ENCODE measurements at places on chromosomes 11 and 22. TPM values are rescaled to one million over a fixed set of nuclear protein-coding genes. Genes with fewer than 3 reads are reported as not detected.

- DNase-seq = no peak
Observed at GRCh38 chr11:134665571-134666270, 253.7 kb upstream of the B3GAT1 start.

DNA sequence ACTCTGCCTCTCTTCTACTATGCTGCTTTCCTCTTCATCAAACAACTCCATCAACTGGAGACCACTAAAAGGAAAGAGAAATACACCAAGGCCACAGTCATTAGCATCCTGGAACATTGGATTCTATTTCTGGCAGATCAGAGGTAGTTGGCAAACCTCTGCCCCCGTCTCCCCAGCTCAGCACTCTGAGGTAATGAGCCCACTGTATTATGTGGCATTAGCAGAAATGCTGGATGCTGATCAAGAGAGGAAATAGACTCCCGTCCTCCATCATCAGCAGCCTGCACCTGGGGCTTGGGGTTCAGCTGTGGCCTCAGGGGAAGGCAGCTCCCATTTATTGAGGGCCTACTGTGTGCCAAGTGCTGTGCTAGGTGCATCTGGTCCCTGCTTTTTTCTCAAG, 9.0 kb upstream of the RASD2 start:
- no peak for DNase-seq

The BATF2 gene
- 8.8 TPM for polyA plus RNA-seq

GRCh38 chr11:14713496-14714244, 70.1 kb downstream of the PDE3B start:
- peak; percentile 4 for DNase-seq

DNA sequence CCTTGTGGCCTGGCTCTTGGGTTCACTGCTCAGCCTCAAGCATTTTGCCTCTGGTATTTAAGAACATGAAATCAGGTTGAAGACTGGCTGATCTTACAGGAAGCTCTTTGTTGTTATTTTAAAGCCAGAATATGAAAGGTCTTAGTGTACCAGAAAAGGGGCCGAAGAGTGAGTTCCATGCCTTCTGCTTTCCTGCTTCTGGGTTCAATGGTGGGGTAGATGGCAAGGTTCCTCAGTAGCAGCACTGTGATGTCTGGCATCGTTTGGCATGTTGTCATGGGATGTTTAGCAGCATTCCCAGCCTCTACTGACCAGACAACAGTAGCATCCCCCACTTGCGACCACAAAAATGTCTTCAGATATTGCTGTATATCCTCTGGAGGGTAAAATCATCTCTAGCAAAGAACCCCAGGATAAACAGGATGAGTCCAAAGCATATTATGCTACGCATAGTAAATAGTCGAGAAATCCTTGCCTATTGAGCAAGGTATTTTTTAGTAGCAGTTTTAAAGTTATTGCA, 2.4 kb downstream of the VPS26B start:
- DNase-seq = no peak

The RASSF10 gene
- polyA plus RNA-seq = 6.1 TPM

The RAG1 gene
- polyA plus RNA-seq = 1.4 TPM

DNA sequence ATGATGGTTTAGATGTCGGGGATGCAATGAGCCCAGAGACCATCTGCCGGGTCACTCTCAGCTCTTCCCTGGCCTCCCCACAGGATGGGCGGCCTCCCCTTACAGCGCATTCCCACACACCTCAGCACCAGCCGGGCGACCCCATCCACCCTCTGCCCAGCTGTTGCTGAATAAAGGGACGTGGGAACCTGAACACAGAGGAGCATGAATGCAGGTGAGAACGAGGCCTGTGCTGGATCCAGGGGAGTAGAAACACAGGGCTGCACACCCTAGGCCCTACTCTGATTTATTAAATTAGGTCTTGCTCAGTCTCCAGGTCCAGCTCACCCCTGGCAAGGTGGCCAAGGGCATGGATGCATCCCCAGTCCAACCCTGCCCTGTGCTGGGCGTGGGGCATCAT, 180.5 kb downstream of the CTTN start:
- DNase-seq = no peak

DNA sequence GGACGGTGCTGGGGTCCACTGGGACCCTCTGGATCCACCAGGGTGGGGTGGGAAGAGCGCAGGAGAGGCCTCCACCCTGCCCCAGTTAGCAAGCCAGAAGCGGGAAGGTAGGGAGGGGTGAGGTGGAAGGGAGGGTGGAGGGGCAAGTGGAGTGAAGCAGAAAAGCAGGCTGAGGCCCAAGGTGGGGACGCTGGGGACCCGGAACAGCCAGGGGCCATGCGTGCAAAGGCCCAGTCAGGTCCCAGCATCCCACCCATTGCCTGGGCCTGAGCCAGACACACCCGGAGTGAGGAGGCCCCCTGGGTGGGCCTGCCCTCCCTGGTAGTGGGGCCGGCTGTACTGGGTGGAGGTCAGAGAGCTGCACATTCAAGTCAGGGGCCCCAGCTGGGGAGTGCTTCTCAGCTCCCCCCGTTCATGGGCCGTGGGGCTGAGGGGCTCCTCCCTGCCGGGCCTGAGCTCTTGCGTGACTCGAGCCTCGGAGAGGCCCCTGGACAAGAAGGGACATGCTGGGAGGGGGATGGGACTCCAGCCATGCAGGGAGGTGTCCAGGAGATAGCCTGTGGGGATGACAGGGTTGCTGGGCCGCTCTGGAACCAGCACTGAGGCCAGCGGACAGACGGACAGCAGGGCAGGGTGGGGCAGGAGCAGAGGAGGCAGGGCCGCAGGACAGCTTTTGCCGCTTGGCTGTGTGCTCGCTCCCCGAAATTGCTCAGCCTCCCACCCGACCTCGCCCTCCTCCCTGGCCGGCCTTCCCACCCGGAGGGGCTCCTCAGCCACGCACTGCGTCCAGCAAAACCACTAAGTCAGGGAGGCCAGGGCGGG, 7.7 kb downstream of the TNNT3 start:
- DNase-seq = peak; percentile 52

DNA sequence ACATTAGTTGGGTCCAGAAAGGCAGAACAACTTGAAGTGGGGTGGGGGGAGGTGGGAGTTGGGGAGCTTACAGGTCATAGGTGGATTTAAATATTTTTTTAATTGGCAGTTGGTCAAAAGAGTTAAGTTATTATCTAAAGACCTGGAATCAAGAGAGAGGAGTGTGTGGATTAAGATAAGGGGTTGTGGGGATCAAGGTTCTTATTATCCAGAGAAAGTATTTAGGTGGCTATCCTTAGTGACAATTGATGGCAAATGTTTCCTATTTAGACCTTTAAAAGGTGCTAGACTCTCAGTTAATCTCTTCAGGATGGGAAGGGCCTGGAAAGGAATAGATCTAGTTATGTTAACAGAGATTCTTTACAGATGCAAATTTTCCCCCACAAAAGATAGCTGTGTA, 120.7 kb upstream of the OR9Q1 start:
- no peak for DNase-seq

DNA sequence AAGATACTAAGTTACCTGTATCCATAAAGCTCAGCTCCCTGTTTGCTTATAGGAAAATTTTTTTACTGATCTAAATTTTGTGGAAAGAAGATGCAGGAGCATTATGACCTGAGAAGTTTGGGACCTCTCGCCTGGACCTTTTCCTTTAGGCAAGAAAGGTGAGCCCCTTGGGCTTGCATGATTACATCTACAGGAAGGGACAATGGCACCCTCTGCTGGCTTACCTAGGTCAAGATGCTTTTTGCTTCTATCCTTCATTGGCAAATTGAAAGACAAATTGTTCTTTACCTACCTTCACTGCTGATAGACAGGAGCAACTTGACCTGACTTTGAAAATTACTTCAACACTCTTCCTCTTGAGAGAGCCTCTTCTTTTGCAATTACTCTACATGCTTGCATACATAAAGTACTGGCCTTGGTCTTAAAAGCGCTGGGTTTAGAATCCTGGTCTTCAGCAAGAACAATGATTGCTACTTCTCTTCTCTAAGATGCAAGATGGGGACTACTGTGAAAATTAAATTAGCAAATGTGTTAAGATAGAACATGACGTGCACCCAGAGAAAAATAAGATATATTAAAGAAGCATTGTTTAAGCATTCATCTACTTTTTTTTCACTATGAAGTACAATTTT, 147.2 kb downstream of the TRPC6 start:
- peak; percentile 62 for DNase-seq

The OR52B6 gene
- not detected for polyA plus RNA-seq

The CLCF1 gene
- 5.7 TPM for polyA plus RNA-seq

GRCh38 chr11:17391493-17392355, 3.3 kb upstream of the KCNJ11 start:
- DNase-seq = no peak

DNA sequence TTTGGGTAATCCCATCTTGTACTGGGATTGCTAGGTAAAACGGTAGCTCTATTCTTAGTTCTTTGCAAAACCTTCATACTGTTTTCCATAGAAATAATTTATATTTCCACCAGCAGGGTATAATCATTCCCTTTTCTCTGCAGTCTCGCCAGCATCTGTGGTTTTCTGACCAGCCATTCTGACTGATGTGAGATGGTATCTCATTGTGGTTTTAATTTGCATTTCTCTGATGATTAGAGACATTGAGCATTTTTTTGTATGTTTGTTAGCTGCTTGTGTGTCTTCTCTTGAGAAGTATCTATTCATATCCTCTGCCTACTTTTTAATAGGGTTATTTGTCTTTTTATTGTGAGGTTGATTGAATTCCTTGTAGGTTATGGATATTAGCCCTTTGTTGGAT, 220.9 kb downstream of the PGR start:
- no peak for DNase-seq

GRCh38 chr11:67482275-67482826, 475 bp upstream of the AIP start:
- no peak for DNase-seq

The C11orf42 gene
- polyA plus RNA-seq = not detected

The TCN1 gene
- polyA plus RNA-seq = not detected

The C11orf58 gene
- polyA plus RNA-seq = 113 TPM

The ZP1 gene
- polyA plus RNA-seq = not detected

The CCDC15 gene
- polyA plus RNA-seq = 0.22 TPM

GRCh38 chr11:68939583-68940555, 36.2 kb downstream of the IGHMBP2 start:
- DNase-seq = no peak

DNA sequence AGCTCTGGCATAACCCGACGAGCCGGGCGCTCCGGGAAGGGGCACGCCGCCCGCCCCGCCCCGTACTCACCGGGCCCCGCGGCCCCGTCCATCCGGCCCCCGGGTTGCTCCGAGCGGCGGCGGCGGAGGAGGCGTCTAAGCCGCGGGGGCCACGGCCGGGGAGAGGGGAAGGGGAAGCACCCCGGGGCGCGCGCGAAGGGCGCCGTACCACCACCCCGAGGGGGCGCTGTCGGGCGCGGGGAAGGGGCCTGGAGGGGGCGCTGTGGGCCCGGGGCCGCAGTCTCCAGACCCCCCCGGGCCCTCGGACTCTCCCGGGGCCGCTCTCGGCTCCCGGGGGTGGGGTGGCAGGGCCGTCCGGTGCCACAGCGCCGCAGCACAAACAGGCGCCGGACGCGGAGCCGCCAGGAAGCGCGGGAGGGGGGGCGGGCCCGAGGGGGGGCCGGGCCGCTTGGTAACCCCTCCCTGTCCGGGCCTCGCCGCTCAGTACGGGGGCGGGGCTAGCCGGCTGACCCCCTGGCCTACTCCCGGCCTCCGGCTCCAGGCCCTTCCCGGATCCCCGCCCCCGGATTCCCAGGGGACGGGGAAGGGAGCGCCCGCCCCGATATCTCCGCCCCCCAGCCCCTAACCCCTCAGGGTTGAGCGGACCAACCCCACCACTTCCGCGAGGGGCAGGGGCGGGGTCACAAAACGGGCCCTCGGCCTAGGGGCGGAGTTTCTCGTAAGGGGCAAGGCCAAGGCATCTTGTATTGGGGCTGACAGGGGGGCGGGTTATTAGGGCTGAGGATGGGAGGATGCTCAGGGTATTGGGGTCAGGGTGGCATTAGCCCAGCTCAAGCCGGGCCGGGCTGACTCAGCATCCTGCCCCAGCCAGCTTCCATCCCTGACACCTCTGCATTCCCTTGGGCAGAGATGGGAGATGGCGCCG, at the start of the genes EML3 and ROM1:
EML3 (minus strand) TSS at position 410 of the 925 bp plus-strand sequence; CDS start at position 92, 318 bp downstream.
ROM1 (plus strand) TSS at position 892 of the 925 bp plus-strand sequence; CDS start at position 917, 25 bp downstream.
- DNase-seq = peak; percentile 83

- no peak for DNase-seq
Observed at GRCh38 chr11:115924744-115925567, 420.7 kb upstream of the CADM1 start.

DNA sequence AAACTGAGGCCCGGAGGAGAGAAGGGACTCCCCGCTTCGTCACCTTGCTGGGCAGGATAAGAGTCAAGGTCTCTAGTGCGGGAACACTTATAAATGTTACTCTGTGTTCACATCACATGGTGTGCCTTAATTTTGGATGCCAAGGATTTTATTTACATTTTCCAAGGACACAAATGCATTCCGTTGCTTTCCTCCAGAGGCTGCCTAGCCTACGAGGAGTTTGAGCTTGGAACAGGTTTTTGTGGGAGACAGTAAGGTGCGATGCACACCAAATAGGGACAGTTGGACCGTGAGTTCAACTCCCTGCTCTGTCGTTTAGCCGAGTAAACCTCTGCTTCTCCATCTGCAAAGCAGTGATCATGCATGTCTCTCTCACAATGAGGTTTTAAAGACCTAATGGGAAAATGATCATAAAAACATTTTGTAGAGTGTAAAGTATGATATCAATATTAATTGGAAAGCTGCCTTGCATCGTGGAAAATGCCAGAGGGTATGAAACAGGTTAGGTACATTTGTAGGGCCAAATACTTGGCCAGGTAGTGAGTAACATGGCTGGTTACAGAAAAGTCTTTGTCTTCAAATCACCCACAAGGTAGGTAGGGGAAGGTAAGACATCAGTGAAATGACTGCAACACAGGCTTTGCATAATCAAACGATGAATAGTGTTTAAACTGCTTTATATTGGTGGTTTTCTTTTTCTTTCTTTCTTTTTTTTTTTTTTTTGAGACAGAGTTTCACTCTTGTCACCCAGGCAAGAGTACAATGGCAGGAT, 61.8 kb downstream of the ST3GAL4 start:
- no peak for DNase-seq

The MPZL3 gene
- 1.7 TPM for polyA plus RNA-seq

- DNase-seq = no peak
Observed at GRCh38 chr11:16923987-16924386, 90.2 kb downstream of the PLEKHA7 start.

DNA sequence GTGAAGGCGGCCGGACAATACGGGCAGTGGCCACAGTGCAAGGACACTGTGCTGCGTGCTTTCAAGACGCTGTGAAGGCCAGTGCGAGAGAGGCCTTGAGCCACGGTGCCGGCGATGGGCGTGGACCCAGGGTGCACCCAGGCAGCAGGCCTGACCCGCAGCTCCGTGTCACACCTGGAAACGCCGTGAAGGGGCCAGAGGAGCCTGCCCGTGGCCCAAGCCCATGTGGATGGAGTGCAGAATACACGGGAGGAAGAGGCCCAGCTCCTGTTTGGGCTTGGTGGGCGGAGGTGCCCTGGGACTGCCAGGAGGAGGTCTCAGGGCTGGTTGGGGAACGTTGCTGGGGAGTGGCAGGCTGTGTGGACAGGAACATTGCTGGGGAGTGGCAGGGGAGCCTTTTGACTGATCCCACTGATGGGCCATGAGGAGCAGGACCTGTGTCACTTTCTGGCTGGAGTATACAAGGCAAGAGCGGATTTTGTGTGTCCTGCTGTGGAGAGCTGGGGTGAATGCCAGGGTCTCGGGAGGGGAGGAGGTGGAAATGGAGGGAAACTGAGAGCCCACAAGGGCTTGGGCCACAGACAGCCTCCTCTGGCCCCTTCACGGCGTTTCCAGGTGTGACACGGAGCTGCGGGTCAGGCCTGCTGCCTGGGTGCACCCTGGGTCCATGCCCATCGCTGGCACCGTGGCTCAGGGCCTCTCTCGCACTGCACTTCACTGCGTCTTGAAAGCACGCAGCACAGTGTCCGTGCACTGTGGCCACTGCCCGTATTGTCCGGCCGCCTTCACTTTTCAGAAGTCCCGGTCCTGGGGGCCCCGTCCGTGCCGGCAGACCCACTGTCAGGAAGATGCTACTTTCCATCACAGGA, 925.4 kb downstream of the BRD1 start:
- no peak for DNase-seq

GRCh38 chr11:117929142-117929915, at the start of gene TMPRSS13:
Gene TMPRSS13 (minus strand): TSS chr11:117929402. CDS start chr11:117929307, 95 bp downstream.
- DNase-seq = peak; percentile 45
